ENCODE measurements at places on chromosomes 1 and 21.

- no peak for DNase-seq
Observed at GRCh38 chr1:183958958-183959357, 78.6 kb downstream of the COLGALT2 start.

DNA sequence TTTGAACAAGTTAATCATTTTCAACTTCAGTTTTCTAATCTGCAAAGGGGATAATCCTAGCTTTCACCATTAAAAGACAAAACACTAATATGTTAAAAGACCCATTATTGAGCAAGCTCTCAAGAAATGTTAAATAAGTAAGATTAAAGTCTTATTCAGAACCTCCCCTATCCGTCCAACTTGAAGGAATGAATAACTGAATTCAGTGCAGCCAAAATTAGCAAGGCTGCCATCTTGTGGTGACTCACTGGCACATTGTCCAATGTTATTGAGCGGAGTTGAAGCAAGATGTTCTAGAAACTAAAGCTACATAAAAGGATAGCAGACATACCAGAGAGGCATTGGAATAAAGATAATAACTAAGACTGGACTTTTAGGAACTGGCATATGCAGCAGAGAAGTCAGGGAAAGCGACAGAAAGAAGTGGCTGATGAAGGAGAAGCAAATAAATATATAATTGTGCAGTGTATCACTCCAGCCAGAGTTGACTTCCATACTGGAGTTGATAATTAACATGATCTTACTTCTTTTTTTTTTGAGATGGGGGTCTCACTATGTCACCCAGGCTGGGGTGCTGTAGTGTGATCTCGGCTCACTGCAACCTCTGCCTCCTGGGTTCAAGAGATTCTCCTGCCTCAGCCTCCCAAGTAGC is 8.2 kb upstream of the CAP1 start:
- peak; percentile 35 for DNase-seq

DNA sequence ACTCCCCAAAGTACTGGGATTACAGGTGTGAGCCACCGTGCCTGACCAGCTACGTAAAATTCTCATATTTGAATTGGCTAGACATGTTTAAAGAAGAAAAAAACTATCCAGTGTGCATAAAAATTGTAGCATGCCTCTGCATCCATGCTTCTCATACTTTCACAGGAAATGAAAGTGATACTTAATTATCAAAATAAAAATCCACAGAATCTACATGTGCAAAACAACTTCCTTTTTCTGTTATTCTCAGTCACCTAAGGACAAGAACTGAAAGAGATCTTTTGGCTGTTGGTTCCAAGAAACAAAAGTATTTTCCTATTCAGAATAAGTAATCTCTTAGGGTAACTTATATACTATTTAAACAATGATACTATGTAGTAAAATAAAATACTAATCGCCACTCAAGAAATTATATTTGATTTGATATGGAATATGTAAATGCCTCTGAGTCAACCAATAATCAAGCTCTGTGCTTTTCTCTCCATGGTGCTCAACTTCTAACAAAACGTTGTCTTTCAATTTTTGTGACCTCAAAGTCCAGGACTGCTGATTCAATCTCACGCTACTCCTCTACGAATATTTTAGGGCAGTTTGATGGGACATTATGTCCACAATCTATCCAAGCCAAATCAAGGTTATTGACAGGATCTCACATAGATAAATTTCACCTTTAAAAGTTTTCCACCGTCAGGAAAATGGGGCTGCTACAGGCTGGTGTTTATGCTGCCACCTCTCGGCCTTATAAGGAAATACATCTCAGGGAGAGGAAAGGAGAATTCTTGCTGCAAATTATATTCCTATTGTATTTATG is 102.7 kb downstream of the ZNF281 start:
- DNase-seq = no peak

- DNase-seq = no peak
Observed at GRCh38 chr1:76266762-76267161, 192.2 kb downstream of the ST6GALNAC3 start.

- DNase-seq = peak; percentile 26
Observed at GRCh38 chr1:28518745-28519341, 13.0 kb downstream of the RCC1 start.

DNA sequence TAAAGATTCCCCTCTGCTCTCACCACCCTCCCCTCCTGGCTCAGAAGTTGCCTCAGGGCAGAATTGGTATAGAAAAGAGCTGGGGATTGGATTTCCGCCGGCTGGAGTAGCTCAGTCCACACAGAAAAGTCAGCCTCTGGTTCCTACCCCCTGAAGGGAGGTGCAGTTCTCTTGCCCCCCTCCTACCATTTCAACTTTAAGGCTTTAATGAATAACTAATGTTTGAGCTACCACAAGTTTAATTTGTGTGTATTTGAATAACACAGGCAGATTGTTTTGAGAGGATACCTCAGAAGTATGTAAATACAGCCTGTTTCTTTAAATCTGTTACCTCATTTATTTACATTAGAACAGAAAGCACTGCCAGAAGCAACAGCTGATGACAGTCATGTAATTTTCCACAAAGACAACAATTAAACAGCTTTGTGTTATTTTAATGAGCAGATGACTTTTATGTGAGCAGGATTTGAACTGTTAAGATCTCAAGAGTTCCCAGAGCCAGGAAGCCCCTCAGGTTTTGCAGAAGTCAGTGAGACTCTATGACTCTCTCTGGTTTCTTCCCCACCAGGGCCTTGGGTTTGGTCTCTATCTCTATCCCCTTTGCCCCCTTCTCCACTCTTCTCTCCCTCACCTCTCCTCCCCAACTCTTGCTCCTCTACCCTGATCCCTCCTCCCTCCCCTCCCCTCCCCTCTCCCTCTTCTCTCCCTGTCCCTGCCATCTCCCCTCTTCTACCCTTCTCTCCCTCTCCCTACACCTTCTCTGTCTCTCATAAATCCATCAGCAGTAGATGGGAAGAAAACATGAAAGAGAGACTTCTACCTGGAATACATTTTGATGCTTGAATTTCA is 26.3 kb downstream of the DUSP10 start:
- DNase-seq = no peak

- no peak for DNase-seq
Observed at GRCh38 chr21:16580661-16581060, 850.9 kb downstream of the USP25 start.

GRCh38 chr1:149906570-149907075 is 7.3 kb downstream of the BOLA1 start:
- DNase-seq = no peak

- DNase-seq = no peak
Observed at GRCh38 chr1:221458447-221459156, 283.3 kb downstream of the DUSP10 start.

All from stimulated activated CD4-positive, alpha-beta T cell treated with anti-CD3 and anti-CD28 coated beads, Interleukin-4, amount 100 ng/mL, for 1 hour (primary cell).